ENCODE measurements at places on chromosomes 6 and 20.

- no peak for DNase-seq
These were observed at the start of gene SYNGAP1 for GRCh38 chr6:33419580-33420490. TSS of gene SYNGAP1 (plus strand) at chr6:33420065. CDS start at chr6:33420265, 200 bp downstream.

GRCh38 chr20:48286601-48287000 is 501.3 kb upstream of the SULF2 start:
- no peak for DNase-seq

GRCh38 chr20:10961651-10962288 is 288.0 kb upstream of the JAG1 start:
- no peak for DNase-seq

DNA sequence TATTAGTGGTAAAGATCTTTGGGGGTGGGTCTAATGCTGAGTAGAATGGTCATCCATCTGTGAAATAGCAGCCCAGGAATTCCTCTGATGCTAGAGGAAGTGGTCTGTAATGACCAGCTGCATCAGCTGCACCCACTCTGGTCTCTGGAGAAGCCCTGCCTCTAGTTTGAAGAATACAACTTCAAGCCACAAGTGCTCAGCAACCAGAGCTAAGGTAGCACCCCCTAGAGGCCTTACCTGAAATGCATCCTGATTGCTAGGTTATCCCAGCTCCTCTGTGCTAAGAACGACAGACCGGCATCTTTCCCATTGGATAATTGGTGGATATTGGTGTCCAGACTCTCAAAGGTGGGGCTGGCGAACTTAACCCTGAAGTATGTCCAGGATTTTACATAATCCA is 58.2 kb downstream of the DNAH8 start:
- DNase-seq: no peak

DNA sequence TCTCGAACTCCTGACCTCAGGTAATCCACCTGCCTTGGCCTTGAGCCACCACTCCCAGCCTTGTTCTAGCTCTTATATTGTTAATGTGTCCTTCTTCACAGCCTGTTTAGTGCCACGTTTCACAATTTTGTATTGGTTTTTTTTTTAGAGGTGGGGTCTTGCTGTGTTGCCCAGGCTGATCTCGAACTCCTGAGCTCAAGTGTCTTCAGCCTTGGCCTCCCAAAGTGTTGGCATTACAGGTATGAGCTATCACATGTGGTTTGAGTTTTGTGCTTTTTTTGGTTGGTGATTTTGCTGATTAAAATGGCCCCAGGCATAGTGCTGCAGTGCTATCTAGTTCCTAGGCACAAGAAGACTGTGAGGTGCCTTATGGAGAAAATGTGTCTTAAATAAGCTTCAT is 5.9 kb upstream of the CSTL1 start:
- no peak for DNase-seq

GRCh38 chr6:73823046-73823735 is 127.2 kb downstream of the CD109 start:
- DNase-seq: no peak

- no peak for DNase-seq
These were observed 421.1 kb upstream of the KHDRBS2 start for GRCh38 chr6:62707156-62707555.

DNA sequence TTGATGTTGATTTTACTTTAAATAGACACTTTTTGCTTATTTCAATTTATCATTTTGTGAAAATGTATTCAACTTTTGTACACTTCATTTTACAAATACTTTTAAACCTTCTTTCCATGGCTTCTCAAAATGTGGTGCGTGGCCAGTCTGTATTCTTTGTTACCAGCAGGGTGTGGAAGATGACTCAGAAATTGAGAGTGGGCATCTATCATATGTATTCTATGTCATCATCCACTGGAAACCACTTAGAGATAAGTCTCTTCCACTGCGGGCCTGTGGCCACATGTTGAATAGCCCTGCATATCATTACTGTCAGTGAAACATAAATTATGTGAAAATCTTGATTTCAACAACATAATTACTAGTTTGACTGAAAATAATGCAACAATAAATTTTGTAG is 52.6 kb upstream of the MC3R start:
- DNase-seq: no peak

GRCh38 chr6:111713236-111713635 is 107.6 kb upstream of the TRAF3IP2 start:
- no peak for DNase-seq

- DNase-seq: no peak
These were observed 208.2 kb downstream of the THBS2 start for GRCh38 chr6:169045486-169045885.

DNA sequence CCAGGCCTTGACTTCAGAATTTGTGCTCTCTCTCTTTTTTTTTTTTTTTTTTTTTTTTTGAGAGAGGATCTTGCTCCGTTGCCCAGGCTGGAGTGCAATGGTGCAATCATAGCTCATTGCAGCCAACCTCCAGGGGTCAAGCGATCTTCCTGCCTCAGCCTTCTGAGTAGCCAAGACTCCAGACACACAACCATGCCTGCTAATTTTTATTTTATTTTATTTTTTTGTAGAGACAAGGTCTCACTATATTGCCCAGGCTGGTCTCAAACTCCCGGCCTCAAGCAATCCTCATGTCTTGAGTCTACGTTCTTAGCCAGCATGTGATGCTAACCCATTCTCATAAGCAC is 19.4 kb downstream of the TGM2 start:
- no peak for DNase-seq

- DNase-seq: no peak
These were observed 346.9 kb upstream of the JAG1 start for GRCh38 chr20:11020712-11021111.

DNA sequence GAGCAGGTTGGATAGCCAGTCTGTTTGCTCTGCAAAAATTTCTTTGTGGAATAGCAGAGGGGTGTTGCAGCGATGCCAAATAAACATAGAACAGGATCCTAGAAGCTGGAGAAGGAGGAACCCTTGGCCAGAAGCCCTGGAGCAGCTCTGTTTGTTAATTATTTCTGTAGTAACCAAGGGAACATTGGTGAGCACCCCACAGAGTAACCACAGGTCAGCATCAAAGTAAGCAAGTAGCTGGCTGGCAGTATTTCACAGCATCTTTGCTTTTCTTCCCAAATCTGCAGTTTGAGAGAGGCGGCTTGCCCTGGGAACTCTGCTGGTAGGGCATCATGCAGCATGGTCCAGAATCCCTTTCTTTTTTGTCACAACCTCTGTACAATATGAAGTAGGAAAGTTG is 12.7 kb upstream of the APMAP start:
- DNase-seq: no peak

- no peak for DNase-seq
These were observed 59.5 kb downstream of the UTRN start for GRCh38 chr6:144344646-144345045.

GRCh38 chr20:17499041-17499440 is 32.1 kb downstream of the BFSP1 start:
- no peak for DNase-seq

DNA sequence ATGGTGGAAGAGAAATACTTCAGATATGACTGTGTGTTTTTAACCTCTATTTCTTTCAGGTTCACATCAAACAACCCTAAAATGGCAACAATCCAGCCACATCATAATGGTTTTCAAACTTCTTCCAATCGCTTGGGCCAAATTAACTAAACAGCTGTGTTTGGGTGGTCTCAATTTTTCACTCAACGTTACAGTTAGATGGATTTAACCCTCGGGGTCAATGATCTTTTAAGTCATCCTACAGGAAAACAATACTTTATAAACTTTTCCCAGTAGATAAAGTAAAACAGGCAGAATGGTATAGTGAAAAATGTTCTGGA is 60.4 kb downstream of the EPB41L2 start:
- DNase-seq: no peak

DNA sequence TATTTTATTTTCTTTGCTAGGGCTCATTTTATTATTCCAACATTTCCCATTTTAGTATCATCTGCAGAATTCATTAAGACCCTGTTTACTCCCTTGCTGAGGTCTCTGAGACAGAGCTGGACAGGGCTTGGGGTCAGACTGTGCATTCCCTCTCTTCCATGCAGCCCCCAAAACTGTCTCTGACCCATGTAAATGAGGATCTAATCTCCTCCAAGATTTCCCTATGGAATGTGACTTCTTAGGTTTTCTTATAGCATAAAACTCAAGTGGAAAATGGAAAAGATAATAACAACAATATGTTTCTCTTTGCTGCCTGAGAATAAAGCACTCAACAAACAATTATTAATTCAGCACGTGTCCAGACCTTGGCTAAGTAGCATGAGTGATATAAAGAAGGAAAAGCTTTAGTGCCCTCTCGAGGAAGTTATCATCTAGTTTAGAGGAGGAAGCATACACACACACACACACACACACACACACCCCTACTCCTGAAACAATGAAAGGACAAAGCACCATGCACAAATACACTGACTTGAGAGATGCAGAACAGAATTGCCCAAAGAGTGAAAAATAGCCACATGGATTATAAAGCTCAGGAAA is 815.5 kb downstream of the BCKDHB start:
- DNase-seq: no peak

GRCh38 chr20:44720621-44720996 is 5.4 kb downstream of the CCN5 start:
- DNase-seq: no peak

DNA sequence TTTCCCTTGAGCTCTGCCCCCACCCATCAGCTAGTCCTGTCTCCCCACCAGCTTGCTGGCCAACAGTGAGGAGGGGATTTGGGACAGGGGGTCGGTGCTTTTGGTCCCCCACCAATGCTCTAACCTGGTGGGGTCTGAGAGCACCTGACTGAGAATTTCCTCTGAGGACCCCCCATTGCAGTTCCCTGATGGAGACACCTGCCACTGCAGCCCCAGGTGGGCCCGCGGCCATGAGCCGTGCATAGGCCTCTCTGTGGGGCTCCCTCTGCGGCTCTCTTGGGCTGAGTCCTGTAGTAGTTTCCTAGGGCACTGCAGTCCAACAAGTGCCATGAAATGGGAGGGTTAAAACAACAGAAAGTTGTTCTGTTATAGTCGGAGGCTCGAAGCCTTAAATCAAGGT is 172.2 kb upstream of the SNX9 start:
- no peak for DNase-seq

- DNase-seq: no peak
These were observed 293.5 kb downstream of the CDKAL1 start for GRCh38 chr6:20827798-20828197.

DNA sequence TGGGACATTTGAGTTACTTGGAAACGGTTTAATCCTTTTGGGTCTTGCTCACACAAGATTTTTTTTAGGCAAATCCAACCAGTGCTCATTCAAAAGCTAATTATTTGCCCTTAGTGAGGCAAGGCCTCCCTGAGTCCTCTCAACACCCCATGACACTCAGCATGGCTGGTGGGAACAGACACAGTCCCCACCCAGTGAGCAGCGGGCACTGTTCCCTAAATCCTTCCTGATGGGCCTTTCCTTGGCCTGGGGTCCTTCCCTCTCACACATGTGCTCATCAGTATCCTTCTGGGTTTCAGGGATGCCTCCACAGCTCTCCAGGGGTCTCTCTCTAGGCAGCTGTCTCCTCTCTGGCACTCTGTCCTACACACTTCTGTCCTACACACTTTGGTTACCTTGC is 28.0 kb downstream of the PLAGL2 start:
- DNase-seq: no peak

GRCh38 chr6:154683756-154684523 is 49.3 kb upstream of the SCAF8 start:
- DNase-seq: no peak

DNA sequence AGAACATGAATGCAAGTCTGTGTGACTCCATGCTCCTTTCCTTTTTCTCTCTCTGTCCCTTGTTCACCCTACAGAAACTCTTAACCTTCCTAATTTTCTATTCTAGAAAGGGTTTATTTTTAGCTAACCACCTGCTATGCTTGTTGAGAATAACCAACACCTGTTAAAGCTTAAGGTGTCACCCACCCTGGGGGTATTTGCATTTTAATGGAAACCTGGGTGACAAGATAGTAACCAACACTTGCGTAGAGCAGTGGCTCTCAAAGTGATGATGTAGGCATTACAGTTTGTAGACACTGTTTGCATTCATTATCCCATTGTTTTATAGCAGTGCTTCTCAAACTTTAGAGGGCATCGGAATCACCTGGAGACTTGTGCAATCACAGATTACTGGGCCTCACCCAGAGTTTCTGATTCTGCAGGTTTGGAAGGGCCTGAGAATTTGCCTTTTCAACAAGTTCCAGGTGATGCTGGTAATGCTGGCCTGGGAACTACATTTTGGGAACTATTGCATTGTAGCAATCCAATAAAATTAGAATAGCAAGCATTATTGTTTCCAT is 114.4 kb upstream of the ARMC2 start:
- no peak for DNase-seq

- no peak for DNase-seq
These were observed 400 bp downstream of the PAK1IP1 start for GRCh38 chr6:10695086-10695657.

- DNase-seq: no peak
These were observed 1.1 kb upstream of the SMOC2 start for GRCh38 chr6:168439794-168440450.

DNA sequence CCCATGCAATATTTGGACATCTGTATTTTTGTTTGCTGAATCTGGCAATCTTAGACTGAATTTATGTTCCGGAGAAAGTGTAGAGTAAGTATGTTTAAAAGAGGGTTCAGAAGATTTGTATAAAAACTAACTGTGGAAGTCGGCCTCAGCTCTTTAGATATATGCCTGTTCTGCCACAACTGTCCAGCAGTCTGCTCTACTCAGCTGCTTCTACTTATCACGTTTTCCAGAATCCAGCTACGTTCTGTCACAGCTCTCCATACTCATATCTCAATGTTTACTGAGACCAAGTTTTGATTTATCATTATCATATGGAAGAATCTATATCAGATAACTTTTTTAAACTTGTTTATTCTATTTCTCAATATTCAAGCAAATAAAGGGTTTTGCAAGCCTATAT is 721.3 kb downstream of the EYS start:
- DNase-seq: no peak

DNA sequence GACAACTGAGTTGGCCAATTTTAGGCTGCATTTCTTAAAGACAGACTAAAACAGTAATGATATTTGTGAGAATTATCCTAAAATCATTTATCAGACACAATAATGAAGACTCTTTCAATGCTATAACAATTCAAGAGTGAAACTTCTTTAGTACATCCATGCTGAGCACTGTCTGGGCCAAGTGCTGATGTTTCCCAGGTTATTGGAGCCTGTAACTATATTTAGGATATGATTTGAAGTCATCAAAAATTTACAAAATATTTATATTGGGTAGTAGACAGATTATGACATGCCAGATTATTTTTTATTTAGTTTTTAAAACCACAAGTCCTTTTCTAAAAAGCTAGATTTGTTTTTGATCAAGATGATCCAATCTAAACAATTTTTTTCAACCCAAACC is 45.1 kb downstream of the FHL5 start:
- DNase-seq: no peak

DNA sequence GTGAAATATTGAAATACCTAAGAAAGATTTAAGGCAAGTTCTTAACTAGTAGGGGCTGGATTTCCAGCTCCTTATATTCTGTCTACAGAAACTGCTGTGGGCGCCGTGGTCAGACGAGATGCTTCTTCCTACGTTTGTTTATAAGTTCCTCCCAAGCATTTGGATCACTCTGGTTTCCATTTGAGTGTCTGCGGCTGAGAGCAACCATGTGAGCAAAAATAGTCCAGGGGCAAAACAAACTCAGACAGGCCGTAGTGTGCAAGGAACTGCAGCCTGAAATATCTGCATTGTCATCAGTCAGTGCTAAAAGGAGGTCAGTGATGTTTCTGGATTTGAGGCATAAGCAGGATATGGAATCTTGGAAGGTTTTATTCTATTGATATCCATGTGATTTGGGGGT is 485.9 kb upstream of the JAG1 start:
- DNase-seq: no peak

- peak; percentile 45 for DNase-seq
These were observed 929 bp downstream of the CDH22 start for GRCh38 chr20:46307139-46307998.
